ENCODE measurements at places on chromosomes 13 and 19.

GRCh38 chr13:50119591-50119990 is 104.3 kb downstream of the KCNRG start:
- no peak for DNase-seq

DNA sequence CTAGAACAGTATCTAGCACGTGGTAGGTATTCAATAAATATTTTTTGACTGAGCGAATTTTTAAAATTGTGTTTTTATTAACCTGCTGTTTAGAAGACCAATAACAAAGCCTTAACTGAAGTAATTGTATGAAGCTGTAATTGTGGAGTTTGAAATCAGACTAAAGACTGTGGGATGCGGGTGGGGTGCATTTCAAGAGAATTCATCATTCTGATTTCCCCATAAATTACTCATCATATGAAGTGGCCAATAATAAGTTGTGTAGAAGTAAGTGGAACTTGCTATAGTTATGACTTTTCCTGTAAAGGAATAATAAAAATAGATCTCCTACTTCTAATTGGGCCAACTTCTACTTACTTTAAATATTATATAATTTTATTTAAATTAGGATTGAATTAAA is 449.3 kb downstream of the PCDH9 start:
- no peak for DNase-seq

DNA sequence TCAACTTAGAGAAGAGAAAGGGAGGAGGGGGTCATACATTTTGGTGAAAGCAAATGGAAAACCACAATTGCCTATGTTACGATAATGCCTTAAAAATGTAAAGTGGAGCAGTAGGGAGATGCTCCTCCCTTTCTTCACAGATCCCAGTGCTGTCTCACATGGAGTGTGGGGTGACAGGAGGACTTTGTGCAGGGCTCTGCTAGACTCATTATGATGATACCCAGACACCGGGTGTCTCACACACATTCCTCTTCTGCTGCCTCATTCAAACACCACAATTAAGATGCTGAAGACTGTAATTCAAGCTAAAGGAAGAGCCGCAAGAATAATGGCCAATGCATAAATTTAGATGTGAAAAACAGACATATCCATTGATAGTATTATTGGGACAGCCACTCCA is 150.6 kb downstream of the LHFPL6 start:
- DNase-seq: peak; percentile 26

DNA sequence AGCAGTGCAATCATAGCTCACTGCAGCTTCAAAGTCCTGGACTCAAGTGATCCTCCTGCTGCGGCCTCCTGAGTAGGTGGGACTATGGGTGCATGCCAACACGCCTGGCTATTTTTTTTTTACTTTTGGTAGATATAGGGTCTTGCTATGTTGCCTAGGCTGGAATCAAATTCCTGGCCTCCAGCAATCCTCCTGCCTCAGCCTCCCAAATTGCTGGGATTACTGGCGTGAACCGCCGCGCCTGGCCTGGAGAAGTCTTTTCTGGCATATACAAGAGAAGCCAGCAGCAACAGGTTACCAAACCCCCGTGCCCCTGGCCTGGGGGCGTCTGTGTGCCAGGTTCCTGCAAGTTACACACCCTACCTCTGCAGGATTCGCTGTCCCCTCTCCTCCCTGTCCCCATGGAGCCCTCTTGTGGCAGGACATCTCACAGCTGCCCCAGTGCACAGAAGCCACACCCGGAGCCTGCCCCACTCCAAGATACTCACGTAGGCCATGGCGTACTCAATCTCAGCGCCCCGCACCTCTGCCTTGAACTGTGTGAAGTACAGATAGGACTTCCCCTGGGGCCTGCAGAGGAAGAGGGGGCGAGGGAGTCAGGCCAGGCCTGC is 9.9 kb downstream of the MYDGF start:
- DNase-seq: no peak

DNA sequence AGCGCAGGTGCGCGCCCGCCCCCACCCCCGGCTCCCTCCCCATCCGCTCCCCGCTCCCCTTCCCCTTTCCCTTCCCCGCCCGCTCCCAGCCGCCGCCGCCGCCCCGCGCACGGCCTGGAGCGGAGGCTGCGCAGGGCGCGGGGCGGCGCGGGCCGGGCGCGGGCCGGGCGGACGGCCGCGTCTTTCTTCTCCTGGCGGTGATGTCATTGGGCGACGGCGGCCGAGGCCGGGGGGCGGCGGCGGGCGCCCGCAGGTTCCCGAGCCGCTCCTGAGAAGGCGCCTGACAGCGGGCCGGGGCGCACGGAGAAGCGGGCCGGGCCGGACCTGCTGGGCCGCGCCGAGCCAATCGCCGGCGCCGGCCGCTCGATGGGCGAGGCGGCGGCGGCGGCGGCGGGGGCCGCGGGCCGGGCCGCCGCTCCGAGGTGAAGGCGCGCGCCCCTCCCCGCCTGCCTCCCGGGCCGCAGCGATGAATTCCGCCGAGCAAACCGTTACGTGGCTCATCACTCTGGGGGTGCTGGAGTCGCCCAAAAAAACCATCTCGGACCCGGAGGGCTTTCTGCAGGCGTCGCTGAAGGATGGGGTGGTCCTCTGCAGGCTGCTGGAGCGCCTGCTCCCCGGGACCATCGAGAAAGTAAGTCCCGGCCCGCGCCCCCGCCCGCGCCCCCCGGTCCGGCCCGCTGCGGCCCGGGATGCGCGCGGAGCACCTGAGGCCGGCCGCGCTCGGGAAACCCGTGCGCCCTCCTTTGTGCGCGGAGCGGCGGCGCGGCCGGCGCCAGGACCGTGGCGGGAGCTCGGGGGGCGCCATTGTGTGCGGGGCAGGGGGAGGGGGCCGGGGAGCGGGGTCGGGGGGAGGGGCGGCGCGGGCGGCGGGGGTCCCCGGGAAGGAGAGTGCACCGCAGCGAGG is at the start of gene ARHGEF7:
TSS of gene ARHGEF7 (plus strand) at position 250 of the 904 bp plus-strand sequence. CDS start at position 467, 217 bp downstream.
- DNase-seq: peak; percentile 66

DNA sequence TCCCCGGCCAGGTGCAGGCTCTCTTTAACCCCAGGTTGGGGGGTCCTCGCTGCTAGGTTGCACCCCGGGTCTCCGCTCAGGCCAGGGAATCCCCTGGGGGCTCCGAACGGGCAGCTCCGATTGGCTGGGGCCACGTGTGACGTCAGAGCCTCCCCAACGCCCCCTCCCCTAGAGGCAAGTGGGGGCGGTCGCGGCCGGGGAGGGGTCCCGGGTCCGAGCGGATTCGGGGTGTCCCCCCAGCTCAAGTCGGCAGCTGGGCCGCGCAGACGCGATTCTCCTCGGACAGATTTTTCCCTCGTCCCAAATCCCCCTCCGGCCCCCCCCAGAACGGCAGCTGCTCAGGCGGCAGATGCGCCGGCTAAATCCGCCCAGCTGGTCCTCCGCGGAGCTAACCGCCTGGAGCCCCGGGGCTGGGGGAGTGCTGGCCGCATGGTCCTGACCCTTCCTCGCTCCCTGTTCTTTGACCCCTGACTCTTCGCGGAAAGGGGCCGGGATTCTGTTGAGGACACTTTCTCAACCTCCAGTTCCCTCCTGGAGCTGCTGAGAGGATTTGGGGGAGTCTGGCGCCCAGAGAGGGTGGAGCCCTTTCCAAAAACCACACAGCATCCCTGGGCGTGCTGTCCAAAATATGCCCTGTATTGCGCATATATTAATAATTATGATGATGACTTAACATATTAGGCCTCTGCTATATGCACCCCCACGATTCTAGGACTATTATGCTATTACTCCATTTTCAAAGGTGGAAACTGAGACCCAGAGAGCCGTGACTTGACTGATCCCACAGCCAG is 25.4 kb upstream of the SEMA6B start:
- DNase-seq: peak; percentile 60

- no peak for DNase-seq
Observed at GRCh38 chr13:108981407-108981806, 352.0 kb downstream of the MYO16 start.

GRCh38 chr13:93325303-93326233 is 99.0 kb downstream of the GPC6 start:
- DNase-seq: no peak

- DNase-seq: no peak
Observed at GRCh38 chr13:49253310-49253709, 5.6 kb downstream of the CDADC1 start.

DNA sequence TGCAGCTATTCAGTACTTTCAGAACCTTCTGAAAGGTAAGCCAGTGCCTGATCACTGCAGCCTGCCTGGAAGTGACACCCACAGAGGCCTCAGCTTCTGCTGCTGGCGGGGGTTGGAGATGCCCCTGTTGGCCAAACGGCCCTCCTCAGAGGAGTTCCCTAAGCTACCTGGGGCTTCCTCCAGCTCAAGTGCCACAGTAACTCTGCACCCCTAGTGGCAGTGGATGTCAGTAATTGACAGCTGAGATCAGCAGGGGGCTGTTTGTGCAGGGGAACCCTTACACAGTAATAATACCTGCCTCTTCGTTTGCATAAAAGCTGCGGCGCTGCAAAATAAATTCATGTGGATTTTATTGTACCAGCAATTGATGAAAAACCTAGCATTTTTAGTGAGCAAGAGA is 28.9 kb downstream of the TDRD12 start:
- DNase-seq: no peak

DNA sequence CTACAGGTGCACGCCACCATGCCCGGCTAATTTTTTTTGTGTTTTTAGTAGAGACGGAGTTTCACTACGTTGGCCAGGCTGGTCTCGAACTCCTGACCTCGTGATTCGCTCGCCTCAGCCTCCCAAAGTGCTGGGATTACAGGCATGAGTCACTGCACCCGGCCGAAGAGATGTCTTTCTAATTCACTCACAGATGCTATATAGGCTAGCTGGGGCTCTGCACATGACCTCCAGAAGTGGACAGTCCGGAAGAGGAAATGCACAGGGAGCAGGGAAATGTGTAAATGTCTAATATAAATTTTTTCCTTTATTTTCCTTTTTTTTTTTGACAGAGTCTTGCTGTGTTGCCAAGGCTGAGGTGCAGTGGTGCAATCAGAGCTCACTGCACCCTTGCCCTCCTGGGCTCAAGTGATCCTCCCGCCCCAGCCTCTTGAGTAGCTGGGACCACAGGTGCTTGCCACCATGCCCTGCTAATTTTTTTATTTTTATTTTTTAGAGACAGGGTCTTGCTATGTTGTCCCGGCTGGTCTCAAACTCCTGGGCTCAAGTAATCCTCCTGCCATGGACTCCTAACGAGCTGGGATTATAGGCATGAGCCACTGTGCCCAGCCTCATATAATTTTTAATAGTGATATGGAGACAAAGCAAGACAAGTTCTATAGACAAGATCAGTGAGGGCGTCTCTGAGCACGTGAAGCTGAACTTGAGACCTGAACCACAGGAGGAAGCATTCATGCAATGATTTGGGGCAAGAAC is 8.4 kb downstream of the GIPC1 start:
- no peak for DNase-seq

GRCh38 chr13:72839831-72840426 is 58.0 kb downstream of the PIBF1 start:
- no peak for DNase-seq

DNA sequence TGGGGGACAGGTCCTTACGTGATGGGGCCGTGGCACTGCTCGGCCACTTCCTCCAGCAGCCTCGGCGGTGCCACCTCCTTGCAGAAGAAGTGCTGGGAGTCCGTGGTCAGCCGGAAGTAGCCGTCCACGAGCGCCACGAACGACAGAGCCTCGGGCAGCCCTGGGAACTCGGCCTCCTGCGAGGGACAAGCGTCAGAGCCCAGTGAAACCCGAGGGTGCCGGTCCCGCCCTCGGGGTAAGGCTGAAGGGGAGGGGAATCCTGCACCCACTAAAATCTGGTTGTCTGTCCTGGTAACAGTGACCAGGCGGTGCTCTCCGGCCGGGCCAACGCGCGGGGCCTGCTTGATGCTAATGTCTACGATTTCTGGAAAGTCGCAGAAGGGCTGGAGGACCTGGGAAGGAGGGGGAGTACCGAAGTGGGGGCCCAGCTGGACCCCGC is 6.4 kb downstream of the JAK3 start:
- DNase-seq: no peak

DNA sequence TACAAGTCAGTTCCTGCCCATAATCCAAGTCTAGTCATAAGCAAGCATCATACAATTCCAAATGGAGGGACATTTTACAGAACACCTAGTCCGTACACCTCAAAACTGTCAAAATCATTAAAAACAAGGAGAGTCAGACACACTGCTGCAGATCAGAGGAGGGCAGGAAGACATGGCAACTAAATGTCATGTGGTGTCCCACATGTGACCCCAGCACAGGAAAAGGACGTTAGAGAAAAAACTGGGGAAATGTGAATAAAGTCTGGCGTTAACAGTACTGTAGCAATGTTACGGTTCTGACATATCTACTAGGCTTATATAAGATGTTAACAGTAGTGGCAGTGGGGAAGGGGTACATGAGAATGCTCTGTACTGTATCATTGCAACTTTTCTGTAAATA is 2.3 kb downstream of the ZSCAN5A start:
- no peak for DNase-seq

DNA sequence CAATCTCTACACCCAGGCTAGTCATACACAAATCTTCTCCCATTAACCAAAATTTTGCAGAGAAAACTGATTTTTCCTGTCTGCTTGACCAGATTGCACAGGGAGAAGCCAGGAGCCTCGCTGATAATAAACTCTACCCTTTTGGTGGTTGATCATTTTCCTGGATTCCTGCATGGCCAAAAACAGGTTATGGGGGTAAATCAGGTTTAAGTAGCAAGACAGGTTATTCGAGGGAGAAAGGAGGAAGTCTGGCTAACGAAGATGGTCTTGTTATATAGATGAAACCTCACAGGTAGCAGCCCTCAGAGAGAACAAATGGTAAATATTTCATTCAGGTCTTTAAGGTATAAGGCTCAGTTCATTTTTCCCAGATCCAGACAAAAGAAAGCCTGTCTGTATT is 16.0 kb upstream of the CEACAM6 start:
- no peak for DNase-seq

DNA sequence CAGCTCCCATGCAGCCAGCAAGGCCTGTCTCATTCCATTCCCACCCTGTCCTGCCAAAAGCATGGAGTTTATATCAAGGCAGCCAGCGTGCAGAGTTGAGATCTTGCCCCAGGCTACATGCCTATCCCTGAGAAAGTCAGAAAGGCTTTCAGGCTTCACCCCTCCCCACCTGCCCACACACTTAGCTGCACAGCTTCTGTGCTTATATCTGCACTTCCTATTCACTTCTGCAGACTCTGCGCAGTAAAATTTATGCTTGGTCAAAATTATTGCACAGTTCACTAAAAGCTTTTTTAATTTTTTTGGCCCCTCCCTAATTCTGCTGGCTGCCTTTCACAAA is 12.5 kb upstream of the ZNF675 start:
- DNase-seq: no peak

- DNase-seq: peak; percentile 62
Observed at GRCh38 chr19:6056801-6057650, 53.3 kb downstream of the RFX2 start.

DNA sequence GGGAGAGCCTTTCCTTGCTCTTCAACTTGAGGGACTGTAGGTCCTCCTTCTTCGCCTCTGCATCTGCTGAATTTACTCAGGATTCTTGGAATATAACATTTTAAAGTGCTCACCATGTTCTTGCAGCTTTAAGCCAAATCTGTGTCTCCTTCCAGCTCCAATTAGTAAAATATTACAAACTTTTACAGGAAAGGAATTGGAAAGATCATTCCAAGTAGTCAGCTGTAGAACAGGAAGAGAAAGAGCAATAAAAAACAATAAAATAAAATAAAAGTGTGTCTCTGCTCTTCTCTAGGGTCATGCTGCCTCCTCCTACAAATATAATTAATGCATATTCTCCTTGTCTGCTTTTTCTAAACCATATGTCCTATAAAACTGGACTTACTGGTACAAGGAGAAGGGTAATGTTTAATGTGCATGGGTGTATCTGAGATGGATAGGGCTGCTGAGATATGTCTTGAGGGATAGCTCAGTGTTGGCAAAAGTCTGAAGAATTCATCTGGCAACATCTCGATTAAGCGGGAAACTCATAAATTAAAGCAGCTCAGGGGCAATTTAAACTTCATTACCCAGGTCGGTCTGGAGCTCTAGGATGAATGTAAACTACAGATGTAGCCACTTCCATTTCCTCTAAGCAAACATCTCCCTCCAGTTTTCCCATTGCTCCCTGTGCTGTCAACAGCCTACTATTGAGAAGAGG is 25.0 kb downstream of the ENOX1 start:
- DNase-seq: no peak
